CD8-positive, alpha-beta memory T cell (primary cell): ENCODE measurements at places on chromosomes 3 and 15.
A peak's percentile ranks its signal among the peaks of the same experiment; 100 is the strongest.

DNA sequence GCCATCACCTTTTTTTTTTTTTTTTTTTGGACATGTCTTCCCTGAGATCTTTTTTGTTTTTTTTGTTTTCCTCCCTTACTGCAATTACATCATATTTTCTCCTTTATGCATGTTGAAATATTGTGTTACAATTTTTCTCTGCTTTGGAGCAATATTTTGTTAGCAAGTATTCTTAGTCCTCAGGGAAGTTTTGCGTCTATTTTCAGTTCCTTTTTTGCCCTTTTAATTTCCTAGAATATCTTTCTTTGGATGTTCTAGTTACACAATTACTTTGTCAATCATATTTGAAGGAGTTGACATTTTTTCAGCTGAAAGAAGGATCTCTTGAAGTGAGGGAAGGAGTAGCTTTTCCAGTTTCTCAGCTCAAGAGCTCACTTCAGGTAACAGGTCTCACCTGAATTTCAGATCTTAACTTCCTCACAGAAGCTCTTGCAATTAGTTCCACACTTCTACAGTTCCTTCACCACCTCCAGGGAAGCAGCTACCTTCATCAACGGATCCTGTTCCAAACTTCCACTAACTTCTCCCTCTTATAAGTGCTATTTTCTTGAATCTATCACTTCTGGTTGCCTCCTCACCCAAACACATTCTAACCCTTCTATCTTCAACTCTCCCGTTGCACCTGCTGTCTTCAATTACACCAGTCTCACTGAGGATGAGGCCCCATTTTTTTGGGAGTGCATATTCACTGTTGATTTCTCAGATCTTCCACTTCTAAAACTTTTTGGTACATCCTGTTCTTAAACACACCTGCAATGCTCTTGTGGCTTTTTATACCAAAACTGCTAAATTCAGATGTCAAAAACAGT lies 57.8 kb upstream of the CPOX start:
- no peak for DNase-seq

DNA sequence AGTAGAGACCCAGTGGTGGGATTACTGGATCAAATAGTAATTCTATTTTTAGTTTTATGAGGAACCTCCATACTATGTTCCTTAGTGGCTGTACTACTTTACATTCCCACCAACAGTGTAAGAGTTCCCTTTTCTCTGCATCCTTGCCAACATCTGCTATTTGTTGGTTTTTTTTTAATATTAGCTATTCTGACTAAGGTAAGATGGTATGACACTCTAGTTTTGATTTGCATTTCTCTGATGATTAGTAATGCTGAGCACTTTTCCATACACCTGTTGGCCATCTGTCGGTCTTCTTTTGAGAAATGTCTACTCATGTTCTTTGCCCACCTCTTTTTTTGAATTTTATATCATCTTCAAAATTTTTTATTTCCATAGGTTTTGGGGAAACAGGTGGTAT lies 34.2 kb upstream of the RAP2B start:
- no peak for DNase-seq

GRCh38 chr3:184227481-184227935 lies 1.9 kb upstream of the VWA5B2 start:
- peak; percentile 53 for DNase-seq

DNA sequence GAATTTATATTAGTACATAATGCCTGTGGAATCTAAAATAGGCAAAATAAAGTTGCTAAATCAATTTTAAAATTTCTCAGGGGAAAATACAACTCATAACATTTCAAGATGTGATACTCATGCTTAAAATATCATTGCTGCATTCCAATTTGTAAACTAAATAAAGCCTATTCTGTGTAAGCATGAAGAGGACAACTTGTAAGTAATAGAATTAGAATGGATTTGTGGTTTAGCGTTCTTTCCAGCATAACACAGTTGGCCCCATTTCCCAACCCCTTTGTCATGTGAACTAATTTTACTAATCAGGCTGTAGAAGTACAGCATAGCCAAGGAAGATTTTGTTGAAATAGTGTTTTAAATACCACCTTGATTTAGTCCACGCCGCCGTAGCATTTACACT lies 437.2 kb downstream of the SI start:
- DNase-seq, result no peak
